ENCODE measurements at places on chromosomes 11 and 22.

DNA sequence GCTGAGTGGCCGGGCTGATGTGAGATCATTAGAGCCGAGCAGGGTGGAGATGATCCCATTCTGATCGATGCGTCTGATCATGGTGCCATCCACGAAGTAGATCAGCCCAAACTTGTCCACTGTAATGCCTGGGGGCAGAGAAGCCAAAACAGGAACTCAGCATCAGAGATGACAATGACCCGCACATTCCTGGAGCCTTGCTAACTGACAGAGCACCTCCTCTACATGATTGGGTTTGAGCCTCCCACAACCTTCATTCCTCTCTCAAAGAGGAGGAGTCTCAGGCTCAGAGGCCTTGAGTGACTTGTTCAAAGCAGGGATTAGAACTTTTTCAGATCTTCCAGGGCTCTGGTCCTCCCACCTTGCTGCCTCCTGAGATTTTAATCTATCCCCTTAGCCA lies 133.7 kb upstream of the NARS2 start:
- no peak for DNase-seq

DNA sequence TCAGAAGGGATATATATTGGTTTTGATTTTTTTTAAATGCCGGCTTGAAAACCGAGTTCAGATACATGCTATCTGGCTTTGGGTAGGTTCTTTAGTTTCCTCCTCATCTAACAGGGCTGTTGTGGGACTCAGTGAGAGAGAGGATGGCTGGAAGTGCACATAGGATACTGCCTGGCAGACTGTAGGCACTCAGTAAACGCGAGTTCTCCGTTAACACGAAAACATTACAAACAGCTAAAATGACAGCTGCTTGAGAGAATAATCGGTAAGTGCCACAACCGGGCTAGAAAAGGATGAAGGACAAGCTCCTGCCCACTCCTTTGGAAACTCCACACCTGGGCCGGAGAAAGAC lies 369 bp downstream of the XRRA1 start:
- no peak for DNase-seq

- DNase-seq, result no peak
Measured at GRCh38 chr11:126137136-126137535, 74.3 kb downstream of the RPUSD4 start.

GRCh38 chr11:123562158-123562557 lies 92.3 kb downstream of the SCN3B start:
- no peak for DNase-seq

- DNase-seq, result peak; percentile 18
Measured at GRCh38 chr11:60971520-60971919, at the start of gene CD6. Gene CD6 (plus strand): TSS chr11:60971680. CDS start chr11:60971866, 186 bp downstream.

- no peak for DNase-seq
Measured at GRCh38 chr22:45882881-45883810, 93.8 kb downstream of the WNT7B start.

- DNase-seq, result no peak
Measured at GRCh38 chr22:30858976-30859713, 109.4 kb downstream of the MORC2 start.
